Stimulated activated CD8-positive, alpha-beta memory T cell treated with anti-CD3 and anti-CD28 coated beads, Interleukin-7, amount 100 ng/mL, for 1 hour (primary cell): ENCODE measurements at places on chromosomes 2 and 18.

DNA sequence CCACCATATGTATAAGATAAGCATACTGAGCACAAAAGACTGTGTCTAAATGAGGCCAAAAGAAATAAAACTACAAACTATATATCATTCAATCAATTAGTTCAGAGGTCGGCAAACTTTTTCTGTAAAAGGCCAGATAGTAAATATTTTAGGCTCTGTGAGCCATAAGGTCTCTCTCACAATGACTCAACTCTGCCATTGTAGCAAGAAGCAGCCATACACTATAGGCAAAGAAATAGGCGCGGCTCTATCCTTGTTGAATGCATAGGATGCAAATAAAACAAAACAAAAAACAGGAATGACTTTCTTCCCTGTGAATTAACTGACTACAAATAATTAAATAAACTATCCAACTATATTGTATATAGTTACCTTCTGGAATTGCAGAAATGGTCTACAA is 8.6 kb upstream of the CCDC88A start:
- DNase-seq: no peak

DNA sequence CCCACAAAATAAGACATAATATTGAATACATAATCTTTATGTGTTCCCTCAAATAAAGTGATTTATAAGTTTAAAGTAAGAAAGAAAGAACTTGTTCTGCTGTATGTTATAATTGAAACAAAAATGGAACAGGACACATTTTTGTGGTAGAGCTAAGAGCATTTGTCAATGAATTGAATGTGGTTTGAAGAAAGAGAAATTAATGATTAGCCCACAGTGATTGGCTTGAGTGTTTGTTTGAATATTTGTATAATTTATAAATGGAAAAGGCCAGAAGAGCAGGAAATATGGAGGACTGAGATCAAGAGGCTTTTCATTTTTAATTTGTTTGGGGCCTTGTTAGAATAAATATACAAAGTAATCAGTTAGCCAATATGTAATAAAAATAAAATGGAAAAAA is 395.1 kb upstream of the CDH19 start:
- DNase-seq: no peak

DNA sequence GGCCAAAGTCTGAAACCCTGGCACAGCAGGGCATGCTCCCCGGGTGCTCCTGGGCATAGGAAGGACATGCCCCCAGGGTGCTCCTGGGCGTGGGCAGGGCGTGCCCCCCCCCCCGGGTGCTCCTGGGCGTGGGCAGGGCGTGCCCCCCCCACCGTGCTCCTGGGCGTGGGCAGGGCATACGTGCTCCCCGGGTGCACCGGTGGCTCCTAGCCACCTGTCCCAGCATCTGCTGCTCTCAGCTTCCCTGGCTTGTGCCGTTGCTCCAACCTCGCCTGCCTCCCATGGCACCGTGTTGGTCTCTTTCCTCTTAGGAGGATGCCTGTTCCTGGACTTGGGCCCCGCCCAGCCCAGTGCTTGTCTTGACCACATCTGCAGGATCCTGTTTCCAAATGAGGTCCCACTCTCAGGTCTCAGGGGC is 95.6 kb upstream of the CTDP1 start:
- no peak for DNase-seq

GRCh38 chr2:181672255-181673008 is 7.9 kb downstream of the NEUROD1 start:
- no peak for DNase-seq

DNA sequence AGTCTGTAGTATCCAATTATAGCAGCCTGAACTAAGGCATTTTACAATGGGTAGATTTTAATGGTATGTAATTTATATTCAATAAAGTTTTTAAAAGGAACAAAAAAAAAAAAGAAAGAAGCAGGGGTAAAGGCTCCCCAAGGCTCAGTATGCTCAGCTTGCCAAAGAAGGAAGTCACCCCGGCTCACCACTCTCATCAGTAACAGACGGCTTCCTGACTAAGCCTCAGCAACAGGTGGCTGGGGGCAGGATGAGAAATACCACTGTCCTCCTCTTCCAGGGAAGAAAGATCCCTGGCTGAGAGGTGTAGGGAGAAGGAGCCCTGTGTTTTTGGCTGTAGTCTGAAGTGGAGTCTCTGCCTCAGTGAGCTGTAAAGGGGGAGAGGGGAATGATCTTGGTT is 121.2 kb downstream of the ARHGEF4 start:
- DNase-seq: no peak

DNA sequence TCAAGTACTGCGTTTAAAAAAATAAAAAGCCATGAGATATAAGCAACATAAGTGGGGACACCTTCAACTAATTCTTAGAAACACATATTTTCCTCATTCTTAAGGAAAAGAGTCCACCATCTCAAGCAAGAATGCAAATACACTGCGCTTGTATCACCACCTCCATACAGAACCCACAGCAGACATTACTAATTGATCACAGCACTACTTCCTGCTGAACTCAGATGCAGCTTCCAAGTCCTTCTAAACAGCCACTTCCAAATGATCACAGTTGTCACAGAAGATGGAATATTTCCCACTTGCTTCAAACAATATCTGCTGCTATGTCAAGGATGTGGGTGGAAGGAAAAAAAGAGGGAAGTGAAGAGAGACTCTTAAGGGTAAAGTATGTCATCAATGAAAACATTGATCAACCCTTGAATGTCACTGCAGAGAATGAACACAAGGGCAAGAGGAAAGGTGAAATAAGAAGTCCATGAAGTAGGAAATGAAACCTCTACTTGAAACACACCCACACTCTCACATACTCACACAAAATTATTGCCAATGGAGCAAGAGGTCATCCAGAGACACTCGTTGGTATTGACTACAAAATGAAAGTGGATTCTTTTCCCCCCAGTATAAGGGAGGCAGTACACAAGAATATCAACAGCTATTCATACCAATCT is 22.1 kb downstream of the TGFA start:
- DNase-seq: no peak

DNA sequence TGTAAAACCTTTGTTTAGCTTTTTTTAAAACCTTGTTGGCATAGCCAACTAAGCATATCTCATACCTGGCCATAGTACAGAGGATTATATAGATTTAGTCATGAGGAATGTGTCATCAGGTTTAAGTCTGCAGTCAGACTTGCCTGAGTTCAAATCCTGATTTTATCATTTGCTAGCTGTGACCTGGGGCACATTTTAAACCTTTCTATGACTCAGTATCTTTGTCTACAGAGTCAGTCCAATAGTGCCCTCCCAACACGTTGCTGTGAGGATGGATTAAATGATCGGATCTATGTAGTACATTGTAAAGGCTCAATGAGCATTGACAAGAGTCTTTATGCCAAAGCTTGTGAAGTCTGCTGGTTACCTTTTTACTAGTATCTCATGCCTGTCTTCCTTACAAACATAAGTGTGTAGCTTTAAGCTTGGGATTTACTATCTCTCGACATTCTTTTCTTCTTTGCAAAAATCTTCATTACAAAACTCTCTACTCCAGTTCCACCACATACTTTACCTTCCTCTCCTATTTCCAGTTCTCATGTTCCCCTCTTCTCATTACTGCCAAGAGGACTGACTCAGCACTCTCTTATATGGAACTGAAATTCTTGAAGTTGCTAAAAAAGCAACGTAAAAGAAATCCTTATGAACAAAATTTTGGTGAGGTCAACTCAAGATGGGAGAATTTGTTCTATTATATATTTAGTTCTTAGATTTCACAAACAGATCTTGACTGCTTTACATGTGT is 68.1 kb upstream of the RBMS1 start:
- no peak for DNase-seq

DNA sequence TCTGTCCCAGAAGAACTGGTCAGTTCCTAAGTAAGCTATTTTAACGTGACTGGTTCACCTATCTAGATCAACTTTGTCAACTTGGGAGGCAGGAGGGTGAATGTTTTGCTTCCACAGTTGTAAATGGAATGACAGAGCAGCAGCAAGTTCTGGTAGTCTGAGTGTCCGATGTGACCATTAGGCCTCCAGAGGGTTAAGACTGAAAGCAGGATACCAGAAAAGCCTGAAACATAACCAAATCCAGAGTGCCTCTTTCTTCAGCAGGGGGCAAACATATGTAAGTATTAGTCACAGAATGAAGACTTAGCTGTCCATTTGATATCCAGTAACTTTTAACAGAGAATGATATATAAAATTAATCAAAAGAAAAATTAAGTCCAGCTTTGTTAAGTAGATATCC is 9.2 kb downstream of the HOXD3 start:
- no peak for DNase-seq

- no peak for DNase-seq
These were observed 22.4 kb downstream of the ARL6IP6 start for GRCh38 chr2:152740743-152741328.

DNA sequence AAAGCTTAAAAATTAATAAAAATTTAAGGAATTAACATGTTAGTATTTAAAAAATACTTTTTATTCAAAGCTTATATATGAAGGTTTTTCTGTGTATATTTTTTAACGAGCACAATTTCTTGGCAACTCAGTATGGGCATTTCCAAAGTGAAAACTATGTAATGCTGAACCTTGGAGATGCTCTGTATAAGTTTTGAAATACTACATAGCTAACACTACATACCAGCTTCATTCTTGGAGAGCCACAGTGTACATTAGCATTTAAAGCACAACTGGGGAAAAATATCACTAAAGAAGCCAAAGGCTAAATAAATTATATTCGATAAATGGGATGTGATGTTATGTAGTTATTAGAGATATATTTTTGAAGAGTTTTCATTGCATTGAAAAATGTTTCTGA is 446.5 kb downstream of the CCDC85A start:
- DNase-seq: no peak

DNA sequence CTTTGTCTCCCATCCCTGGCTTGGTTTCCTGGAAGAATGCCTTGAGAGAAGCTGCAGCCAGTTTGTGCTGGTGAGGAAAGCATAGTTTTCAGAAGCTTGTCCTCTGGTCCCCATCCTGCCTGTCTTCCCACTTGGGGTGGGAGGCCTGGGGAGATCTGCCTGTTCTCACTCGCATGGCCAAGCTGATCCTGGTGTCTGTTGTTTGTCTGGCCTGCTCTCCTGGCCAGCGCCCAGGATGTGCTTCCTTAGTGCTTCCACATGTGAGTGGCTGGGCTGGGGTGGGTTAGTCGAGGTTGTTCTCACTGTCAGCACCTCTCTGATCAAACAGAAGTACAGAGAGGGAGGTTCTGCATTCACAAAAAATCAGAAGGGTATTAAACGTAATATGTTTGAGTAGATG is 49.5 kb downstream of the PTPRM start:
- no peak for DNase-seq

GRCh38 chr2:52117299-52117698 is 1085.4 kb upstream of the NRXN1 start:
- DNase-seq: no peak

- no peak for DNase-seq
These were observed 132.4 kb downstream of the TMEM163 start for GRCh38 chr2:134586326-134586965.

- DNase-seq: no peak
These were observed 30.9 kb downstream of the RALBP1 start for GRCh38 chr18:9506046-9506792.

- no peak for DNase-seq
These were observed 829.3 kb downstream of the LRP1B start for GRCh38 chr2:141301551-141301950.

- no peak for DNase-seq
These were observed 23.4 kb downstream of the TMEM18 start for GRCh38 chr2:653645-654425.

DNA sequence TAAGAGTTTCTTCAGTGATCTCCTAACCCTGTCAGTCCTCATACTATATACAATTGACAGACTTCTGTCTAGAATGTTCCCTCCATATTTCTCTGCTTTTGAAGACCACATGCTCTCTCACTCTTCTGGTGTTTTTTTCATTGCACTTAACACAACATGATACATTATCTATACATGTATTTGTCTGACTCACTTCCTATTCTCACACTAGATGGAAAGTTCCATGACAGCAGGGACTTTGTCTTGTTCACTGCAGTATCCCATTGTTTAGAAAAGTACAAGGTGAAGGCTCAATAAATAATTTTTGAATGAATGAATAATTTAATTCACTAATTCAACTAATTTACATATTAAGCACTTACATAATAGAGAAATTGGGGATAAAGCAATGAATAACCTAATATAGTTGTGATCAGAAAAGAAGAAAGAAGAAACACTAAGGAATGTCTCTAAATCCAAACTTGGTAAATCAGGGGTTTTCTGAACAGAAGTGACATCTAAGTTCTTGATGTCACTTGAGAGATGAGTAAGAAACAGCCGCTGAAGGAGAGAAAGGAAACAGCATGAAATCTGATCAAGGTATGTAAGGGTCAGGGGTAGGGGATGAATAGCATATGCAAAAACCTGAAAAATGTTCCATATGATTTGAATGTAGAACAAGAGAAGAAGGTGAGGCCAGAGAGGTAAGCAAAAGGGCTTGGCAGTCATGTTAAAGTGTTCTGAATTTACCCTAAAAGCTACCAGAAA is 42.4 kb downstream of the MBD2 start:
- no peak for DNase-seq

DNA sequence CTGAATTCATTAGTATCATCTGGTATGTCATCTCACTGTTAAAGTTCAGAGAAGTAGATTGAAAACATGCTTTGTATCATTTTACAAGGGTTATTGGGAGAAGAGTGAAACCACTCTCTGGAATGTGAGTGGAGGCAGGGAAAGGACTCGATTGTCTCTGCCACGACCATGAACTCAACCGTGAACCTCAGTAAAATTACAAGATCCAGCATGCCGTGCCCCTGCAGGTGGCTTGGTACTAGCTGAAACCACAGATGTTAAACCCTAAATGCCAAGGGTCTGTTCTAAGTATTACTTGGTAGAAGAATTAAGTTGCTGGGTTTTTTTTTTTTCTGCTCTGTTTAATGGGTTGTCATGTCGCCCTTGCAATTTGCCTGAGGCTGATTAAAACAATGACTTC is 197.2 kb downstream of the MYO3B start:
- DNase-seq: no peak

GRCh38 chr2:61249521-61250071 is 87.6 kb downstream of the C2orf74 start:
- no peak for DNase-seq

- DNase-seq: no peak
These were observed 773.9 kb downstream of the BCL11A start for GRCh38 chr2:59779571-59779970.

DNA sequence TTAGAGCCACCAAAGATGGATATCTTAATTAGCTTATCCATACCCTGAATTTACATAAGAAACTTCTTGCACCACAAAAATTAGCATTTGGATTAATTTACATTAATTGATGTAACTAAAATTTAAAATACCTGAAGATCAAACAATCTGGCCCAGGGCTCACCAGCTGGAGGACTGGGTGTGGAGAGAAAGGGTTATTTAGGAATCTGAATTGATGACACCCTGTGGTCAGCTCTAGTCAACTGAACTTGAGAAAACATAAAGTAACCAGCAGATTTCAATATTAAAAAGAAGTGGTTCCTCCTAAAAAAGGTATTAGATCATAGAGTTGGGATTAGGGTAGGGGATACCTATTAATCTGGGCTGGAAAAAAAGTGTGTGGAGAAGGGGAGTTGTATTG is 122.5 kb downstream of the STRN start:
- DNase-seq: no peak
